Fibroblast of upper back skin (primary cell): ENCODE measurements at places on chromosomes 5 and 9.

GRCh38 chr9:95770653-95771131 lies 104.8 kb upstream of the ERCC6L2 start:
- DNase-seq, result no peak

- no peak for DNase-seq
Observed at GRCh38 chr5:130237721-130238120, 333.5 kb downstream of the CHSY3 start.

DNA sequence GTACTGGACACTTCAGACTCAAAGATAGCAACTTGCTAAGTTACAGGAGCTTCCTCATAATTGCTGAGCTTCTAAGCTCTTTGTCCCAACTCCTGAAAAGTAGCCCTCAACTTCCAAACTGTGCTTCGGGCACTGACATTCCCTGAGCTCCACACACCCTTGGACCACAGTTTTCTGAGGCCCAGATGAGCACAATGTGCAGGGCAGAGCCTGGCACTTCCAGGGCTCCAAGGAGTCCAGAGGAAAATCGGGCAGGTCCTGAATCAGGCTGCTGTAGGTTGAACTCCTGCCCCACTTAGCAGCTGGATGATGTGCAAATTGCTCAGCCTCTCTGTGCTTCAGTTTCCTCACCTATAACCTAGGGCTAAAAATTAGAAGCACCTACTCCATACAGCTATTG lies 54.6 kb upstream of the KCNIP1 start:
- DNase-seq, result no peak

DNA sequence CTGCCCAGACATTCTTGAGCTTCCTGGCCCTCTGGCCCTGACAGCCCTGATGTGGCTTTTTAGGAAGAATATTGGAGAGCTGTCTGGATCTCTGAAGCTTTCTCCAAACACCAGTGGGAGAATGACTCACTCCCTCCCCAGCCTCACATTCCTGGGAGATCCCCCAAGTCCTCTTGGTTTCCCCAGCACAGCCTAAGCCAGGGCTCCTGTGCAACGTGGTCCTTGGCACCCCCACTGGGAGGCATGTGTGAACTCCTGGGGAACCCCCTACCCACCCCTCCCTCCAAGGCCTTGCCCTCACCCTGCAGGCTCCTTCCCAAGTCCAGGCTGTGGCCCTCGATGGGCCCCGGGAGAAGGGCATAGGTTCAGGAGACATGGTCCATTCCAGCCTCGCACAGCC lies 12.7 kb downstream of the GLIPR2 start:
- peak; percentile 92 for DNase-seq

DNA sequence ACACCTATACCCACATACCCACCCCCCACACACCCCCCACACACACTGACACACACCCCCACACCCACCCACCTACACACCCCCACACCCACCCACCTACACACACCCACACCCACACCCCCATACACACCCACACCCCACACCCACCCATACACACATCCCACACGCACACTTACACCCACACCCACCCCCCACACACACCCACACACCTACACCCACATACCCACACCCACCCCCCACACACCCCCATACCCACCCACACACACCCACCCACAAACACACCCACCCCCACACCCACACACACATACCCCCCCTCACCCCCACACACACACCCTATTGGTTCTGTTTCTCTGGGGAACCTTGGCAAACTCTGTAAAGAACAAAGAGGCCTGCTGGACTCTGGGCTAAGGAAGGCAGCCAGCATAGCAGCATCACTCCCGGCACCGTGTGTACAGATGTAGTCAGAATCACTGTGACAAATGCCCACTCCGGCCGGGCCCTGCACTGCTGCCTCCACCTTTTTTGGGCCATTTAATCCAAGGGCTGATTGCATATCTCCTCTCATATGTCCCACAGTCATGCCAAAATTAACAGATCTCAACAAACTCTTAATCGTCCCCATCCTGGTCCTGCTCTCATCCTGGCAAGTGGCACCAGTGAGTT lies 42.3 kb downstream of the COL23A1 start:
- no peak for DNase-seq

GRCh38 chr5:31751610-31752009 lies 112.7 kb downstream of the PDZD2 start:
- no peak for DNase-seq

DNA sequence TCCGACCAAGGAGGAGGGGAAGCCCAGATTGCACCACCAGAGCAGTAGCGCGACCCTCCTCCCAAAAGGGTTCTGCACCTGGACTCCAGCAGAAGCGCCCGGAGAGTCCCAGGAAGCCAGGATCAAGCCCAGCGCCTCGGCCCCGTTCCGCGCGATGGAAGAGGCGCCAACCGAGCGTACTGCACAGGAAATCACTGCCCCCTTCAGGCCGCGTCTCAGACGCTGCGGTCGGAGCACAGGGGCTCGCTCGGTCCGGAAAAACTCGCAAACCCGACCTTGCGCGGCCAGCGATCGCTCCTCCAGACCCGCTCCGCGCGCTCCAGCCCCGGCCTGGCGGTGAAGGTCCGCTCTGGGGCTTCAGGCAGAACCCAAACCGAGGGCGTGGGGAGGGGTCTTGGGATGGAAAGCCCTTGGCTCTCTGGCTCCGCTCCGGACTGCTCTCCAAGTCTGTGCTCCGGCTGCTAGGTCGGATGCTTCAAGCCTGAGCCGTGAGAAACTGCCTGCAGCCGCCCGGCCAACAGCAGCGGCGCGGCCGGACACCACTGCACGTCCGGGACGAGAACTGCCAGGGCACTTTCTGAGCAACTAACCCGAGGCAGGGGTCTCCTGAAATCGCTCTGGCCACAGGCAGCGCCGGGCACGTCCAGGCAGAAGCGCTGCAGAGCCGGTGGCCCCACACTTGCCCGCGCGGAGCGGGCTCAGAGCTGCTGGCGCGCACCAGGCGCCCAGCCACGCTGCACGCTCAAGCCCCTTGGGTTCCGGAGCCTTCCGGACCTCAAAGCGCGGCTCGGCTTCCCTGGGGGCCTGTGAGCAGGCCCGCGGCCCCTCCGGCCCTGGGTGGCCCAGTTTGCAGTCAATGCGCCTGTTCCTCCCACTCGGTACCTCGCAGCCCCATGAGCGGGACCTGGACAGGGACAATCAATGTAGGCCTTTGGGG lies 1.3 kb downstream of the GABBR2 start:
- DNase-seq, result peak; percentile 46

DNA sequence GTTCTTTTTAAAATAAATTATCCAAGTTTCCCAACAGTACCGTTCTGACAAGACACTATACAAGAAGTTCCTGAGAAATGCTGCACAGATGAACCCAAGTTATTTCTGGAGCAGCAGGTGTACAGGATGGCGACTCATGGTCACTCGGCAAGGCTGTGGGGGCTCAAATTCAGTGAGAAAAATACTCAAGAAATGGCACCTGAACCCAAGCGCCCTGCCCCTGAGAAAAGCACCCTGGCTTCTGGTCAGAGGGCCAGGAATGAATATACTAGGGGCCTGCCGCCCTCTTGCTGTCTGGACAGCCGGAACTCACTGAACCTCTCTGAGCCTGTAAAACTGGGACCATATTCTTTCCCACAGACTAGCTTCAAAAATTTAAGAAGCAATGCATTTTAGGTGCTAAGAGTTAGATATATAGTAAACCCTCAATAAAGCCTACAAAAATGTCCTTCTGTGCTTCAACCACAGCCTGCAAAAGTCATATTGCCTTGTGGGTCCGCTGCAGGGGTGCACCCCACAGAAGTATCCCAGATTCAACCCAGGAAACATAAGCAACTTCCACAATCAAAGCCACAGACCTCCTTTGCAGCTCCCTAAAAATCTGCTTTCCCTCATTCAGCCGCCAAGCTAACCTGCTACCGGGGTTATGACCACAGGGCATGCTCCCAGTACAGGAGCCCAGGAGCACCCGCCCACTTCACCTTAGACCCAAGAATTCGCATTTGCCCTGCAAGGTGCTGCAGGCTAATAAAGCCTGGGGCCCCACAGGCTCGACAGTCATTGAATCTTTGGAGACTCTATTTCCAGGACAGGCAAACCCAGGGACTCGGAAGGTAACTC lies 1.4 kb downstream of the RAPGEF1 start:
- DNase-seq, result no peak

DNA sequence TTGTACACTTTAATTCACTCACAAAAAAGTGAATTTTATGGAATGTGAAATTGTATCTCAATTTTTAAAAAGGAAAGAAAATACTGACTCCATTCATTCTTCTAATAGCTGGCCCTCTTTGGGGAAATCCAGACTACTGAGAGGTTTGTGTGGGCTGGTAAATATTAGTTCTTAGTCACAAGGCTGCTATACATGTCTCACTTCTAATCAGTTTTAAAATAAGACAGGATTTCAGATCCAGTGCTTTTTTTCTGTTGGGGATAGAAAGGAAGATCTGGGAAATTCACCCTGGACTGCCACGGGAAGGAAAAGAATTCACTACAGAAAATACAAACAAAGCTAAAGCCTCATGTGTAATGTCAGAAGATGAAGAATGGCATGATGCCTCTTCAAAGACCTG lies 32.7 kb upstream of the ADAMTSL1 start:
- peak; percentile 45 for DNase-seq

GRCh38 chr5:68710514-68710913 lies 383.3 kb upstream of the SLC30A5 start:
- no peak for DNase-seq

- DNase-seq, result peak; percentile 83
Observed at GRCh38 chr5:57298295-57298984, 124.6 kb downstream of the GPBP1 start.

DNA sequence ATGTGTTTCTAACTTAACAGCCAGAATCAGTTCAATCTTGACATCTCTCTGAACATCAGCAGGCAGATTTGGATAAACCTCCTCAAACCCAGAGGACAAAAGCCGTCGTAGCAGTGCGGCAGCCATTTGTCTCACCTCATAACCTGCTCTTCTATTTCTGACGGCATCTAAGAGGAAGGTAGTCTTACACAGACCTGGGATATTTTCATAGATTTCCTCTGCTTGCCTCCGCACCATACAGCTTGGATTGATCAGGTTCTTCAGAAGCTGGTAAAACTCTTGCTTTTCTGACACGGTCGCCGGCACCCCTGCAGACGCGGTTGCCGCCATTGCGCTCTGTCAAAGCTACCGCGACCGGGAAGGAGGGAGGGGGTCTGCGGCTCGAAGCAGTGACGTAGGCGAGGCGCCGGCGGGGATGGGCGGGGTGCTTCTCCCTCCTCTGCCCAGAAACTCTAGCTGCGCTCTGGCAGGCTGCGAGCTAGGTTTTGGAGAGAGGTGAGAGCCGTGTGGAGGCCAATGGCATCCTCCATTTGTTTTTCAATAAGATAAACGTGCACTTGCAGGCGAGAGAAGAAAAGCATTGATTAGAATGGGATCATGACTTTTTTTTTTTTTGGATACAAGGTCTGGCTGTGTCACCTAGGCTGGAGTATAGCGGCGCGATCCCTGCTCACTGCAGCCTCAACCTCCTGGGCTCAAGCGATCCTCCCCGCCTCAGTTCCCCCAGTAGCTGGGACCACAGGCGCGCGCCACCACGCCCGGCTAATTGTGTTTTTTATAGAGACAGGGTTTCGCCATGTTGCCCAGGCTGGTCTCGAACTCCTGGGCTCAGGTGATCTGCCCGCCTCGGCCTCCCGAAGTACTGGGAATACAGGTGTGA lies at the start of gene RANBP6:
Gene RANBP6 (minus strand): TSS at position 347 of the 880 bp plus-strand sequence. CDS start 17 bp downstream, at position 330.
- DNase-seq, result peak; percentile 83

GRCh38 chr5:9062873-9063272 lies 483.0 kb downstream of the SEMA5A start:
- no peak for DNase-seq

DNA sequence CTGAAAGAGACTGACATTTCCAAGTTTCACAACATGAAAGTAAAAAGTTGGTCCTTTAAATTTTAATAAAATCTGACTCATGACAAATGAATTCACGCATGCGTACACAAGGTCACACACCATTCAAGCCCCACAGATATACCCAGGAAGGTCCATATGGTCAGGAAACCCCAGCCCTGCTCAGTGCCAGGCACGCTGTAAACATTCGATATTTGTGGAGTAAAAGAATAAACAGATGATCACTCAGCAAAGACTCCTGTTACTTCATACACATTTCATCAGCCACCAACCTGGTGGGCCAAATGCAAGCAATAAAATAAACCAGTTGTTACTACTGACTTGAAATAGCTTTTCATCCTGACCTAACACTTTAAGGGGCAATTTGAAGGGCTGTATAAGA lies 158.0 kb upstream of the RETREG1 start:
- DNase-seq, result peak; percentile 35
